Adrenal gland (tissue), 19 donors: ENCODE measurements at places on chromosomes 11 and 22.

GRCh38 chr11:8382436-8383053 is 118.9 kb upstream of the LMO1 start:
- DNase-seq = peak; percentile 81
- H3K27ac ChIP-seq = peak overlapping the region; percentile 73
- H3K4me3 ChIP-seq = no peak overlapping the region
- no peaks in the 10 kb centered on the region for H3K36me3 ChIP-seq
- H3K27me3 ChIP-seq = no peaks in the 10 kb centered on the region

DNA sequence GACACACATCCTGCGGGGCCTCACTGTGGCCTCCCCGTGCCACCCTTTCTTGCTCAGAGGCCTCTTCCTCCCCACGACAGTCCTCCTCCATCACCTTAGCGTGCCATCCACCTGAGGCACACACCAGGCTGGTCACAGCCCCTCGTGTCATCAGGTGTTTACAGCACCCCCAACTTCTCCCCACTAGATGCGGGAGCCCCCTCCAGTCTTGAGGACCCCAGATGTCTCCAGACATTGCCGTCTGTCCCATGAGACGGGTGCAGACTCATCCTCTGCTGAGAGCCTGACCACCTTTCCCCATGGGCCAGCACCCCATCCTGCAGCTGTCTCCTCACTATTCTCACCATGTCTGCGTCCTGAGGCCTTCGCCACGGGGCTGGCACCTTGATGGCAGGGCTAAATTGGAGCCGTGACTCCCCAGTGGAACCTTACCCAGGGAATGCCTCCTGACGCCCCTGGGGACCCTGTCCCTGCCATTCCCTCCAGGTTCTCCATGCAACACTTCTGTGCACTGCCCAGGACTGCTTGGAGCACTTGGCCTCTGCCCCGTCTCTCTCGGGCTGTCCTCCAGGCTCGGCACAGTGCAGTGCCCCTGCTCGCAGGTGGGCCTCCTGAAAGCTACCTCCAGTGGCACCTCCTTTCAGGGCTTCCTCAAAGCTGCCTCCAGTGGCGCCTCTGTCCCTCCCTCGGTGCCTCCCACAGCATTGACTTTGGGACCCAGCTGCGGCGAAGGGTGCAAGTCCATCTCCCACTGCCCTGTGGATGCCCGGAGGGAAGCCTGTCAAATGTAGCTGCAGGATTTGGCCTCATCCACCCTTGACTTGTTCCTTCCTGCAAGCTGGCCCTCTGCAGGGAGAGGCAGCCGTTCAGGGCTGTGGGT is 1386.8 kb downstream of the BRD1 start:
- no peak overlapping the region for H3K27ac ChIP-seq
- H3K4me3 ChIP-seq = no peak overlapping the region
- no peaks in the 10 kb centered on the region for H3K36me3 ChIP-seq
- DNase-seq = no peak

DNA sequence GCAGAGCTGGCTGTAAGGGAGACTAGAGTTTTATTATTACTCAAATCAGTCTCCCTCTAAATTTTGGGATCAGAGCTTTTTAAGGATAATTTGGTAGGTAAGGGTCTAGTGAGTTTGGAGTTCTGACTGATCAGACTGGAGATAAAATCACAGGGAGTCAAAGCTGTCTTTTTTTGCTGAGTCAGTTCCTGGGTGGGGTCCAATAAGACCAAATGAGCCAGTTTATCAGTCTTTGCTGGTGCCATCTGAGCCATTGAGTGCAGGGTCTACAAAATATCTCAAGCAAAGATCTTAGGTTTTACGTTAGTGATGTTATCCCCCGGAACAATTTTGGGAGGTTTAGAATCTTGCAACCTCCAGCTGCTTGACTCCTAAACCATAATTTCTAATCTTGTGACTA is 935.1 kb upstream of the RAG2 start:
- no peak for DNase-seq
- no peaks in the 10 kb centered on the region for H3K36me3 ChIP-seq
- H3K4me1 ChIP-seq = no peaks in the 10 kb centered on the region
- H3K27me3 ChIP-seq = no peaks in the 10 kb centered on the region
- no peak overlapping the region for H3K4me3 ChIP-seq

DNA sequence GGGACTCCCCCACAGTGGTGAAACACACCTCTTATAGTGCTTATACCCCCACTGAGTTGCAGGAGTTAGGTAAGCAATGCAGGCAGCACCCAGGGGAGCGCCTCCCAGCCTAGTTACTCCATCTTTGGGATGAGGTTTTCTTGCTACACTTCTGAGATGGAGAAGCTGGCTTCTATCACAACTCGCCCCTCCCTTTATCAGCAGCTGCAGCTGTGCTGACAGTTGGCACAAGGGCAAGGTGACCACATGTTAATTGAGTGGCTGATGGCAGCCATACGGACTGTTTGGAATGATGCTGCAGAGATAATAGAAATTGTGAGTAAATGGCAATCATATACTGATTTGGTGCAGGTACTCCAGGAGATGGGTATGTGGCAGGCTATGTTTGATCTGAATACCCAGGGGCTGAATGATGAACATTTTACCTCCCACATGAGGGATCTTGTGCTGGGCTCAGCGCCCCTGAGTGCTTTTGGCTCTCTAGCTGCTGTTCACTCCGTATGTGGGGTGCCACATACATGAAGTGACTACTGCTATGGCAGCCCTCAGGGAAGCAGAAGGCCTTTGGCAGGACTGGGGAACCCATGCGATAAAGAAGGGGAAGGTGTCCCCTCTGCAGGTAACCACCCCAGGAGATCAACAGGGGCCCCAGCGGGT is 29.2 kb upstream of the KCNA4 start:
- no peak overlapping the region for H3K27ac ChIP-seq
- H3K4me1 ChIP-seq = no peaks in the 10 kb centered on the region
- H3K4me3 ChIP-seq = no peak overlapping the region

- H3K4me1 ChIP-seq = no peaks in the 10 kb centered on the region
- H3K36me3 ChIP-seq = no peaks in the 10 kb centered on the region
- no peak overlapping the region for H3K4me3 ChIP-seq
- no peak for DNase-seq
- no peaks in the 10 kb centered on the region for H3K27me3 ChIP-seq
Observed at GRCh38 chr11:111120161-111120560, 125.4 kb upstream of the POU2AF2 start.

DNA sequence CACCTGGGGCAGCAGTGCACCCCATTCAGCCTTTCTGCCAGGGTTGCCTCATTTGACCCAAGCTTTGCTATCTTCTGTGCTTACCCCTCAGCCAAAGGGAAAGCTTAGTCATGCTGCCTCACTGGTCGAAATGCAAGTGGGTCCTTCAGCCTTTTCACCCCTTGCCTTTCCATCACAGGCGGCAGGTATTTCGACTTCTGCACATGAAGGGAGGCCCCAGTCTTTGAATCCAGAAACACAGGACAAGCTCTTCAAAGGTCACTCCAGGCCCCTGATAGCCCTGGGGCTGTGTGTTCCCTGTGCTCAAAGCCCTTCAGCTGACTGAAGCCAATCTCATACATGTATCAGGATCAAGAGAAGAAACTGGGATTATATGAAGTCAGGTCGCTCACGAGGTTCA is 129.7 kb downstream of the SNX19 start:
- H3K27me3 ChIP-seq = no peaks in the 10 kb centered on the region
- no peak for DNase-seq
- no peak overlapping the region for H3K27ac ChIP-seq
- no peaks in the 10 kb centered on the region for H3K36me3 ChIP-seq
- no peak overlapping the region for H3K4me3 ChIP-seq
- H3K4me1 ChIP-seq = no peaks in the 10 kb centered on the region

- no peaks in the 10 kb centered on the region for H3K27me3 ChIP-seq
- no peaks in the 10 kb centered on the region for H3K4me1 ChIP-seq
- no peak overlapping the region for H3K4me3 ChIP-seq
- H3K27ac ChIP-seq = no peak overlapping the region
Observed at GRCh38 chr11:93870616-93871015, 20.2 kb upstream of the VSTM5 start.

DNA sequence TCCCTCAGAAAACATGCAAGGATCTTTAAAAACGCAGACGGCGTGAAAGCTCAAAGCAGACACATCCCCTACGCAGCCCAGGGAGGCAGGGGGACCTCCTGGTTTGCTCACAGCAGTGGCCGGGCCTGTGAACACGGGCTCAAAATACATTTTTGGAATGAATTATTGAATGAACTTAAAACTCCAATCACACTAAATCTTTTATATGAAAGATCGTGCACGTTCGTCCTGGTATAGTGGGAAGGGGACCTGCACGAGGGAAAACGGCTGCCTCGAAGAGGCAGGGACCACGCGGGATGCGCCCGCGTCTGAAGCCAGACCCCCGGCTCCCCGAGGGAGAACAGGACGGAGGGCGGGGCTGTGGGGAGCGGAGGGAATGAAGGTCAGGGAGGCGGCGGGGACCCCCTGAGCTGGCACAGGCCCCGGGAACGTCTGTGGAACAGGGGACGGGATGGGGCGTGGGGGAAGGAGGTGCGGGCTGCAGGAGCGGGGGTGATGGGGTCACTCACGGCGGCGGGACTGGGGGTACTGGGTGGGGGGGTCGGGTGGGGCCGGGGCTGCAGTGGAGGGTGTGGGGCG is 1.3 kb upstream of the PANX2 start:
- peaks cover 6% of the 10 kb centered on the region for H3K27me3 ChIP-seq
- DNase-seq = no peak
- no peaks in the 10 kb centered on the region for H3K36me3 ChIP-seq
- no peak overlapping the region for H3K27ac ChIP-seq
- peaks cover 4% of the 10 kb centered on the region for H3K4me1 ChIP-seq

- no peak overlapping the region for H3K27ac ChIP-seq
- no peak for DNase-seq
- H3K4me3 ChIP-seq = no peak overlapping the region
- H3K4me1 ChIP-seq = no peaks in the 10 kb centered on the region
- H3K27me3 ChIP-seq = no peaks in the 10 kb centered on the region
Observed at GRCh38 chr22:22070371-22070824, 87.8 kb upstream of the TOP3B start.

DNA sequence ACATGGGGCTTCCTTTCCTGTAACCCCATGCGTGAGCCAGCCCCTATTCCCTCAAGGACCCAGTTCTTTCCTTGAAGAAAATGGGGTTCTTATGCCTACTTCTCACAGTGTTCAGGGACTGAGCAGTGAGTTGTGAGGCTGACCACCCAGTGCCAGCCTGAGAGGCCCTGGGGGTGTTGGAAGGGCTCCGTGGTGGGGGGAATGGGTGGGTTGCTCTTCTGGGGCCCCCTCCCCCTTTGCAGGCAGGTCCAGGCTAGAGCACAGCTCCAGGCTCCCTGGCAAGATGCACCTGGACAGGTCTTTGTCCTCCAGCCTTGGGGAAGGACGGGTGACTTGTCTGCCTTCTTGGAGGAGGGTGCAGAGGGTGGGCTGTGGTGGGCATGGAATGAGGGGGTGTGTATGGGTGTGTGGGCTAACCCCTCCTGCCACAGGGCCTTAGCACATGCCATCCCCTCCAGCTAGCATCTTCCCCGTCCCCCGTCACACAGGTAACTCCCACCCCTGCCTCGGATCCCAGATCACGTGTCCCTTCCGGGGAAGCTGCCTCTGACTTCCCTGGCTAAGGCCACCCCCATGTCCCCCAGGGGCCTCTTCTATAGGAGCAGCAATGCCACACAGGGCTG is 64.6 kb downstream of the MYEOV start:
- DNase-seq = no peak
- no peaks in the 10 kb centered on the region for H3K36me3 ChIP-seq
- H3K27ac ChIP-seq = no peak overlapping the region
- H3K27me3 ChIP-seq = no peaks in the 10 kb centered on the region
- H3K4me3 ChIP-seq = no peak overlapping the region

DNA sequence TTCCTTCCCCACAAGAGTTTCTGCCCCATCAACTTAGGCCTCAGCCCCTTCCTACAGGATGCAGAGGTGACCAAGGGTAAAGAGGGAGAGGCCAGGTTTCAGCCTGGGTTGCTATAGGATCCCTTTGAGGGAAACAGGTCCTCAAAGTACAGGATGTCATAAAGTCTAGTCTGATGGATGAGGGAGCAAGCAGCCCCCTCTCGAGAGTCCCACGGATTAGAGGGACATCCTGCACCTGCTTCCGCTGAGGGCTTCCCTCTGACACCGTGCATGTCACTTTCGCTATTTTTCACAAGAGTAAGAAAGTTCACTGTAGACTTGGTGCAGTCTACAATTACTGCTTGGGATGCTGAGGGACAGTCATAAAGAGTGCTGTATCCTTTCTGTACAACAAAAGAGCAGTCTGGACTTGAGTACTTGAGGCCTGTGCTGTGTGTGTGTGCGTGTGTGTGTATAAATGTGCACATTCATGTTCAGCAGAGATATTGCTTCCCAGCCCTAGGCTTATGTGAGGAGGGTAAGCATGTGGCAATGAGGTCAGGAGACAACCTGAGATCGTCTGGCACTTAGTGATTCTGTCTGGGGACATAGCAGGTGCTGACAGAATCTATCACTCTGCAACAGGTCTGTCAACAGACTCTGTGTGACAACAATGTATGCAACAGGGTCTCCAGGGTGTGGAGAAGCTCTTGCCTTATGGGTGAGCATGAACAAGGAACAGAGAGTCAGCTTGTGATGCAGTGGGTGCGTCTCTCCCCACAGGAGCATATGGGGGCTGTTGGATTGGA is 18.0 kb upstream of the CHST1 start:
- H3K4me3 ChIP-seq = no peak overlapping the region
- H3K36me3 ChIP-seq = no peaks in the 10 kb centered on the region
- H3K27me3 ChIP-seq = no peaks in the 10 kb centered on the region
- no peaks in the 10 kb centered on the region for H3K4me1 ChIP-seq

DNA sequence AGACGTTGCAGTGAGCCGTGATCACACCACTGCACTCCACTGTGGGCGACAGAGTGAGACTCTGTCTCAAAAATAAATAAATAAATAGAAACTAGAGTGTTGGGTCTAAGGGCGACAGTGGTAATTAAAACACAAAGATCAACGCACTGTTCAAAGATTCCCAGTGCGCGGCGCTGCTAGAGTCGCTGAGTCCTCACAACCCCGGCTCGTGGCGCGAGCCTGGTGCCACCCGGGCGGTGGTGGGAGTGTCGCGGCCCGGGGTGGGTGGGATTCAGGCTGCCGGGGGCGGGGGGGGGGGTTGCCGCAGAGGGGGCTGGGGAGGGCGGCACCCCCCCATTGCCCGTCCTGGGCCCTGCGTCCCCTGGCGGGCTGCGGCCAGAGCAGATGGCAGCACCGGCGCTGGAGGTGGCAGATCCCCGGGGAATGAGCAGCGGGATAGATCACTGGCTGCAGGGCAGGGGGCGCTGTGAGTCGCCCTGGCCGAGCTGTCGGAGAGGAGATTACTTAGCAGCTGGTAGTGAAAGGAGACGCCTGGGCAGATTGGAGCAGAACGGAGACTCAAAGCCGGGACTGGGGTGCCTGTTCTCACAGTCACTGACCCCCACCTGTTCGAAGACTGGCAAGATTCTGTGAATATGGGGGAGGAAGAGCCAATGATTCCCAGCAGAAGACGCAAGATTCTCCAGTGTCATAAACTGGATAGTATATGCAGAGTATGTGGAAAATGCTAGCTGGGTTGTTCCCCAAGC is 30.2 kb upstream of the APOBEC3A start:
- H3K4me3 ChIP-seq = no peak overlapping the region
- H3K27me3 ChIP-seq = no peaks in the 10 kb centered on the region
- H3K4me1 ChIP-seq = peaks cover 36% of the 10 kb centered on the region
- no peaks in the 10 kb centered on the region for H3K36me3 ChIP-seq
- peak; percentile 85 for DNase-seq
